Natural killer cell treated with Interleukin-12 subunit alpha and Interleukin-12 subunit beta and Interleukin-15 and Interleukin-18, amount 100 ng/mL, for 72 hours (primary cell): ENCODE measurements at places on chromosomes 1 and 21.

GRCh38 chr1:21818656-21819055 is 6.6 kb downstream of the LDLRAD2 start:
- no peak for DNase-seq
- H3K4me1 ChIP-seq = peaks cover 16% of the 10 kb centered on the region
- peaks cover 4% of the 10 kb centered on the region for H3K27me3 ChIP-seq
- no peaks in the 10 kb centered on the region for H3K36me3 ChIP-seq
- H3K4me3 ChIP-seq = no peak overlapping the region

- H3K36me3 ChIP-seq = no peaks in the 10 kb centered on the region
- peaks cover 33% of the 10 kb centered on the region for H3K4me1 ChIP-seq
- peak overlapping the region; percentile 58 for H3K27ac ChIP-seq
- H3K4me3 ChIP-seq = no peak overlapping the region
These were observed 67.6 kb downstream of the TENT5C start for GRCh38 chr1:117673405-117673804.

- H3K4me3 ChIP-seq = no peak overlapping the region
- no peak for DNase-seq
- no peaks in the 10 kb centered on the region for H3K4me1 ChIP-seq
- H3K27ac ChIP-seq = no peak overlapping the region
- H3K27me3 ChIP-seq = no peaks in the 10 kb centered on the region
- H3K36me3 ChIP-seq = no peaks in the 10 kb centered on the region
These were observed 103.7 kb downstream of the NCAM2 start for GRCh38 chr21:21101911-21102310.

DNA sequence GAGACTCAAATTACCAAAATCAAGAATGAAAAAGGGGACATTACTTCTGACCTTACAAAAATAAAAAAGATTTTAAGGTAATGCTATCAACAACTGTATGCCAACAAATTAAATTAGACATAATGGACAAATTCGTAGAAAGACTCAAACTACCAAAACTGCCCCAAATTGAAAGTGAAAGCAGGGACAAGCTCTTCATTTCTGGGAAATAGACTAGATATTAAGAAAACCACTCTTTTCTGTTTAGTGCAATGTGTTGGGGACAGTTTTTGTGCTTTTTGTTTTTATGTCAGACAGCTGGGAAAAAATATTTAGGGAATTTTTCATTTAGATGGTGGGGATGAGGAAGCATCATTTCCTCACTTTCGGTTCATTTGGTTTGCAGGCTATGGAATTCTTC is 4.9 kb upstream of the GBP1 start:
- peak overlapping the region; percentile 92 for H3K27ac ChIP-seq
- H3K27me3 ChIP-seq = no peaks in the 10 kb centered on the region
- DNase-seq = no peak
- peaks cover 16% of the 10 kb centered on the region for H3K36me3 ChIP-seq

- H3K4me3 ChIP-seq = no peak overlapping the region
- H3K27me3 ChIP-seq = no peaks in the 10 kb centered on the region
- no peaks in the 10 kb centered on the region for H3K36me3 ChIP-seq
These were observed 33.2 kb downstream of the RCSD1 start for GRCh38 chr1:167663002-167663772.

DNA sequence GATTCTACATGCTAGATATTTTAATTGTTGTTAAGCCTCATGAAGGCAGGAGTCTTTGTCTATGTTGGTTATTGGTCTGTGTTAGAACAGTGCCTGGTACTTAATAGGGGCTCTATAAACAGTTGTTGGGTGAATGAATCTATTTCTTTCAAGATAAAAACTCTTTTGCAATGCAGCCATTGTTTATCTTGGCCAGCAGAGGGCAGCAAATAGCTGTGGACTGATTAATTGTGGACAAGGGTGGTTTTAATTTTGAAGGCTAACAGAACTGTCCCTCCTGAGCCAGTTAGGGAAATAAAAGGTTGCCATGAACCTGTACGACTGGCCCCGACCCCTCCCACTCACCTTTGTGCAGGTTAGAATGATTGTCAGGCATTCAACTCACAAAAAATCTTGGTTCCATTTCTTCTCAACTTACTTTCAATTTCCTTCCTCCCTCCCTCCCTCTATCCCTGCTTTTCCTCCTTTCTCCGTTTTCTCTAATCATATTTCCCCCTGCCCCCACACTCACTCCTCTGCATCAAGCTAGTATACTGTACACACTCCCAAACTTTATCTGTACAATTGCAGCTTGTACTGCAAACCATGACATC is 66.3 kb upstream of the DIRAS3 start:
- no peak overlapping the region for H3K27ac ChIP-seq
- no peaks in the 10 kb centered on the region for H3K27me3 ChIP-seq
- no peaks in the 10 kb centered on the region for H3K36me3 ChIP-seq
- peak overlapping the region; percentile 32 for H3K4me3 ChIP-seq
- peaks cover 6% of the 10 kb centered on the region for H3K4me1 ChIP-seq

DNA sequence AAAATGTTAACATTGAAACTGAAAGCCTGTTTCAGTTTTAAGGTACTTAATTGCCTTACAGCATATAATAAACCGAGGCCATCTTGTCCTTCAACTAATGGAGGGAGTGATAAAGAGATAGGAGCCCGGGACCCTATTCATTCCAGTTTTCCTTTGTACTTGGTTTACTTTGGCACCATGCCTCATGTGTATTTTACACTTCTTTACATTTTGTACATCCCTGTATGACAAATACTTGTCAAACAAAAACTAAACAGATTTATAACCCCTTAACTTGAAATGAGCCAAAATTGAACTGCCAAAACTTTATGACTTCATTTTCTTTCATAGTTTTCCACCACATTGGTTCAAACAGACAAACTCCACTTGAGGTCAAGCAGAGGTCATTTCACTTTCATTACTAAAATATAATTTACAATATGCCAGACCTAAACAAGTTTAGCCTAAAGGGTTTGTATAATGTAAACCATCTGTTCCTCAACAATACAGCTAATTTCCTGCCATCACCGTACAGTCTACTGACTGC is 30.9 kb upstream of the UBE2U start:
- no peaks in the 10 kb centered on the region for H3K4me1 ChIP-seq
- peaks cover 17% of the 10 kb centered on the region for H3K27me3 ChIP-seq
- no peak overlapping the region for H3K27ac ChIP-seq
- no peak for DNase-seq

GRCh38 chr21:45090966-45091365 is 16.6 kb downstream of the ADARB1 start:
- no peak for DNase-seq
- H3K27ac ChIP-seq = no peak overlapping the region
- no peaks in the 10 kb centered on the region for H3K27me3 ChIP-seq
- no peaks in the 10 kb centered on the region for H3K36me3 ChIP-seq
